Stimulated activated CD4-positive, alpha-beta T cell treated with anti-CD3 and anti-CD28 coated beads, Interleukin-15, amount 100 ng/mL, for 1 hour (primary cell): ENCODE measurements at places on chromosomes 1 and 21.

DNA sequence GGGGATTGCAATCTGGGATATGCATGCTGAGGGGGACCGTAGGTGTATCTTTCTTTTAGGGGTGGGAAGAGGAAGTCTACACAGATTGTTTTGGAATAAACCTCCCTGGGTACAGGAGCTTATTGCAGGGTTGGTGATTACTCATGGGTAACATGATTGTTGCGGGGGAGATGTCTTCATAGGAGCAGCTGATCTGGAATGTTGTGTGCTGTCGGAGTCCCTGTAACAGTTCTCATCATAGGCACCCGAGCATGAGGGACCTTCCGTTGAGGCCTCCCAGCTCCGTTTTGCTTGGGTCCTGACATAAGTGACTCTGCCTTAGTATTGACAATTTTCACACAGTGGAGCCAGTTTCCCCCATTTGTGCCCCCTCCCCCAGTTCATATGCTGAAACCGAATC lies 4.2 kb upstream of the PRXL2B start:
- DNase-seq = no peak

GRCh38 chr1:31335007-31335406 lies 37.9 kb downstream of the FABP3 start:
- no peak for DNase-seq

- no peak for DNase-seq
Measured at GRCh38 chr1:87760155-87760554, 431.5 kb downstream of the LMO4 start.

DNA sequence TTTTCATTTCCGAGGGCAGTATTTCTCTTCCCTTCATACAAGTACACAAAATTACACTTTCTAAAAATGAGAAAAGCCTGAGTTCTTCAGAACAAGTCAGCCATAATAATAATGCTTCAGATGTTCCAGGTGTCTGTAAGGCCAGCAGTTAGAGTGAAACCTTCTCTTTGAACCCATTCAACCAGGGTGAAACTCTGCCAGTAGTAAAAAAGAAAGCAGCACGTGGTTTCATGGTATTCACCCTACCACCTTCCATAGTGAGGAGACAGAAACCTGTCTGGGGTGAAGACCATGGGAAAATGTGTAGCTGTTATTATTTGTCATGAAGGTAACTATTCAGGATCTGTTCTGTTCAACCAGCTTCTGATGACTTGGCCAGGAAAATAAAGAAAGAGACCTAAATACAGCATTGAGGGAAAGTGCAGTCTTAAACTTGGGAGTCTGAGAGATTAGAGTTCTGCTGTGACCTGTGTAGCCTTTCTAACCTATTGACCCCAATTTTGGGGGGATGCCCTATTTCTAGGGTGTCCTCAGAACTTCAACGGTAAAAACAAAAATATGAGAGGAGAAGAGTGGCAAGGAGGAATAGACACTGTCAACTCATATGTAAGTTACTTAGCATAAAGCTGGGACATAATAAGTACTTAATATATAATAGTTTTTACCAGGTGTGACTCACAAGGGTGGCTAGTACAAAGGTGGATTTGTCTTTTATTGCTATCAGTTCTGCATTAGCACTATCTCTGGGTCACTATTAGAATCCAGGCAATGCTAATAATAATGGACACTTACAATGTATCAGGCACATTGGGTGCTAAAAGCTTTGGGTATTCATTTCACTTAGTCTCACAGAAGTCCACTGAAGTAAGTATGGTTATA lies 70.0 kb upstream of the TNFSF4 start:
- DNase-seq = no peak

GRCh38 chr1:12029720-12030339 lies 10.5 kb downstream of the MIIP start:
- no peak for DNase-seq

GRCh38 chr1:221562542-221563475 lies 179.1 kb downstream of the DUSP10 start:
- DNase-seq = no peak

GRCh38 chr1:113040718-113041412 lies 32.1 kb upstream of the LRIG2 start:
- no peak for DNase-seq
